ENCODE measurements at places on chromosomes 3 and 15. TPM values are rescaled to one million over a fixed set of nuclear protein-coding genes. Genes with fewer than 3 reads are reported as not detected.

DNA sequence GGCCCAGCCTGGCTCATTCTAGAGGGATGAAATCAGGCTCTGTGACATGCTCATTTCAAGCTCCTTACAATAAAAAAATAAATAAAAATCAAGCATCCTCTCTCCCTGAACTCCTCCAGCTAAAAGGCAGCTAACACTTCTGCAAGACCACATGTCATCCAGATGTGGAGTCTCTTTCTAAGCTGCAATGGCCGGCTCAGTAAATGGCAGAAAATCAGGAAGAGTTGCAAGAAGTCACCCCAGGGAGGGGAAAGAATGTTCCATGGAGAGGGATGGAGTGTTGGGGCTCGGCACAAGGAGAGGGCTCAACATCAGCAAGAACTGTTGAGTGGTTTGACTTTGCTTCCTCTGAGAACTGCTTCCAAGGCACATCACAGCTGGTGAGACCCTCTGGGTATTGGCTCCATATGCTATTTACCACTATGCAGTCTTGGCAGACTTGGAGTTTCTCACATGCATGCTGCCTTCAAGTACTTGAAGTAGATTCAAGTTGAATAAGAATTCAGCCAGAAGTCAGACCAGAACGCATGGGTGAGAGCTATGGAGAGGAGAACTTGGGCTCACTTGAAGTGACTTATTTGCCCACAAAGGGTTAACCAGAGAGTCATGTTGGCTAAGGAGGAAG, 689.0 kb downstream of the NTRK3 start:
- no peak for DNase-seq

DNA sequence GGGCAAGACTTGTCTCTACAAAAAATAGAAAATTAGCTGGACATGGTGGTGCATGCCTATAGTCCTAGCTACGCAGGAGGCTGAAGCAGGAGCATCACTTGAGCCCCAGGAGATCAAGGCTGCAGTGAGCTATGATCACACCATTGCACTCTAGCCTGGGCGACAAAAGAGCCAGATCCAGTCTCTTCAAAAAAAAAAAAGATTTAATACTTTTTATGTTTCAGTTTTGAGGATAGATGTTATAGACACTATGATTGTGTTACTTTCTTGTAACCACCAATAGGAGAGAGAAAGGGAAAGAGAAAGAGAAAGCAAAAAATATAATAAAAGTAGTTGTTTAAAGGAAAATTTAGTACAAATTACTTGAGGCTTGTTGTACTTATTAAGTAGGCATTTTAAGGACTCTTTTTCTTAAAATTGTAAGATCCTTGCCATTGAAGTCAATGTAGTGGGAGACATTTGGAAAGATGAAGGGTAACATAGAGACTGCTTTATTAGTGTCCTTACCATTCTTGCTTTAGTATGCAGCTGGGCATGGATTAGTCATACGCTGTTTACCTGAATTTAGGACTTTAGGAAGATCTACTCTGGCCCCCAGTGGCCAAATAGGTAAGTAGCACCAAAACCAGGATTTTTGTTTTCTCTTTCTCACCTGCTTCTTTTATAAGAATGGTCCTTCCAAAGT, 35.1 kb upstream of the ZDHHC23 start:
- peak; percentile 44 for DNase-seq

DNA sequence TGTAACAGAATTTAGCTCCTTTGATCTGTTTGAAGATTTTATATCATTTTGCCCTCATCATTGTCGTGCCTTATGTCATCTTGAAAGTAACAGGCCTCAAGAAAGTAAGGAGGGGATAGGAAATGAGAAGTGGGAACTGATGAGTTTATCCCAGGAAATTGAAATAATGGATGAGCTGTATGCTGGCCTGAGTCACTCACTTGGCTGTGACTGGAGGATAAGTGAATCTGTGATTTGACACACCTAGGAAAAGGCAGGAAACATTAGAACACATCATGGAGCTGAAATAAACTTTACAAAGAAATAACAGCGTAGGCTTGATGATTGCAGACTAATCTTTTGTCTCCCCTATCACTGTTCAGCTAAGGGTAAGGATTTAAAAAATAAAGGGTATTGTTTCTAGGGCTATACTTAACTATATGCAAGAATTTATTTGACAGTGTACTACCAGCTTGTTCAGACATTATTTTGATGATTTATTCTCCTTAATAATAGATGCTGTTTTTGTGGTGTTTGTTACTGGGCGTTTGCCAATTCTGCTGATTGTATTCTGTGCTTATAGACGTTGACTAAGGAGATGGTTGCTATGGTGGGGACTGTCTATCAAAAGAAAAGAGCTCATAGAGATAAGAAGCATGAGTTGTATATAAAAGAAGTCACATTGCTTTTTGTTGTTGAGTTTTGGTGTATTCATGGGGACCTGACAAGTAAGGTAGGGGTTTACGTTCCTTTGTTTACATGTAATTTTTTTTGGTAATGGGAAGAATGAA, 105.6 kb upstream of the ROPN1 start:
- no peak for DNase-seq

GRCh38 chr15:39919748-39920509, at the start of gene GPR176:
Gene GPR176, minus strand, starts transcription at chr15:39920266. Its CDS starts 240 bp downstream, at chr15:39920026.
- DNase-seq: no peak

GRCh38 chr15:79010278-79010677, 65.4 kb upstream of the CTSH start:
- DNase-seq: no peak

- DNase-seq: no peak
Measured at GRCh38 chr3:134852132-134852531, 57.1 kb downstream of the EPHB1 start.

GRCh38 chr15:37951999-37952398, 17.6 kb downstream of the TMCO5A start:
- no peak for DNase-seq

- DNase-seq: no peak
Measured at GRCh38 chr3:124859025-124859424, 28.1 kb downstream of the ITGB5 start.

DNA sequence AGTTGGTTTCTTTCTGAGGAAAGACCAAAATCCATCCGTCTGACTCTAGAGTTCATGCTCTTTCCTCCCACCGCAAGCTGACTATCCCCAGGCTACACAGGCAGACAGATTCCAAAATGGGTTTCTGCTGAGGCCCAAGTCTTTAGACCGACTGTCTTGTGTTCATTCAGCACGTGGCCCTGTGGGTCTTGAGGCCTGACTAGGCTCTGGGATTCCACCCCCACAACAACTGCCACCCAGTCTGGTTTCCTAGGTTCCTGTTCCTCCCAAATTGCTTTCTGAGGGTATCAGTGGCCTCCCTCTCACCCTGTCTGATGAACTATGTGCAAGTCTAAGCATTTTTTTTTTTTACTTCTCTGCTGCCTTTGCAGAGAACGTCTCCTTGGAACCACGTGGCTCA, 67.7 kb downstream of the CYP19A1 start:
- no peak for DNase-seq

DNA sequence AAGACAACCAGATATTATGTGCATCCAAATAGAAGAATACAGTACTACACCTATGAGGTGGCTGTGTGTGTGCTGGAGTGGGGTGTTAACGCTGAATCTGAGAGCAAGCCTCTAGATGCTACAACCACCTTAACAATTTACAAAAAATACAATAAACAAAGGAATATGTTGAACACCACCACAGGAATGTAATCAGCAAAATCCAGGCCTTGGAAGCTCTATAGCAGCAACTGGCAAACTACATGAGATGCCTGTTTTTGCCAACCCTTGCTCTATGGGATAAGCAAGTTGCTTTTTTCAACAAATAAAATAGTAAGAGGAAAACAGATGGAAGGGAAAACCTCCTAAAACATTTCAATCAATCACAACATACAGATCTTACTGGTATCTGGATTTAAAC, 23.9 kb downstream of the SLTM start:
- DNase-seq: no peak

- DNase-seq: no peak
Measured at GRCh38 chr15:60740787-60741354, 261.9 kb upstream of the ICE2 start.

GRCh38 chr3:169822540-169822939, 9.8 kb upstream of the LRRC34 start:
- DNase-seq: no peak

- no peak for DNase-seq
Measured at GRCh38 chr3:73041537-73041936, 19.9 kb upstream of the EBLN2 start.

- no peak for DNase-seq
Measured at GRCh38 chr3:25547943-25548674, 116.6 kb downstream of the TOP2B start.

DNA sequence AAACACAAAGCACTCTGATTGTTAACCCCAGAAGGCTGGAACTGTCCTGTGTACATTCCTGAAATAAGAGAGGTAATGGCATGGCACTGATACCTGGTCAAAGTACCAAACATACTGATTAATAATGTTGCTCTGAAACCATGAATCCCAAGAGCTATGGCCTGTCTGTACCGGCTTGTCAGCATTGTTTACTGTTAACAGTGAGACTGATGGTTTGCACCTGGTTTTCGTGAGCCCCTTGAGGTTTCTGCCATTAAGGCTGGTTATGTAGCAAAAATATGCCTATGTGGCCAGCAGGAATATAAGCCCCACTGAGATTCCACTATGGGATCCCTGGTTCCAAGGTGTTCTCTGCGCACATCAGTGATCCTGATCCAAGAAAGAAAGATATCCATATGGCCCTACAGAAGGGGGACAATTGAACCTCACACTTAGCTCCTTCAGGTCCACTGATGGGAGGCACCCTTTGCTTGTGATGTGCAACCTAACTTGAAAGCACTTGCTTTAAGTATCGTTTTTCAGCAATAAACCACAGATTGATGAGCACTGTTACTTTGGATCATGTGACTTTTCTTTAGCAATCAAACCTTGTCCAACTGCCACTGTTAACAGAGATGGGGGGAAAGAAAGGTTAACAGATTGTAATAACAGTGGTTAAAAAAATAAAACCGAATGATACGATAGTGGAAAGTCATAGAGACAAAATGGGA, 65.2 kb downstream of the TBL1XR1 start:
- DNase-seq: no peak

DNA sequence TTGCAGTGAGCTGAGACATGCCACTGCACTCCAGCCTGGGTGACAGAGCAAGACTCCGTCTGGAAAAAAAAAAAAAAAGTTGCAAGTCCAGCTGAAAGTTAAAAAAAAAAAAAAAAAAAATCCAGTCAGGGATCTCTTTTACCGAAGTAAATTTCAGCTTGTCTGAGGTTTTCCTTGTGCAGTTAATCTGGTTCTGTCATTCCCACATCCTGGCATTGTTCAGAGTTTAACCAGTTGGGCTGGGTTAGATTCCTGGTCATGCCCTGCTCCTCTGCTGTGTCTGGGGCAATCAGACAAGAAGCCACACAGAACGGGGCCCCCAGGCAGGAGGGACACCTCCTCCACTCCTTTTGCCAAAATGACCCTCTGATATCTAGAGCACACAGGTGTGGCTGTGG, 84.1 kb upstream of the KLHL25 start:
- no peak for DNase-seq

Gene RBP2
- not detected for total RNA-seq

Gene RBM6
- 33.8 TPM for total RNA-seq

Gene TMEM108
- not detected for total RNA-seq

Gene ZNF620
- 2.2 TPM for total RNA-seq

Gene MOBP
- total RNA-seq: not detected

Gene CLDN16
- total RNA-seq: 0.78 TPM

Gene STRIT1
- total RNA-seq: not detected

All from NCI-H460 (cell line).